ENCODE measurements at places on chromosomes 4 and X.

GRCh38 chr4:24771241-24771640, 24.1 kb upstream of the SOD3 start:
- no peak for DNase-seq

DNA sequence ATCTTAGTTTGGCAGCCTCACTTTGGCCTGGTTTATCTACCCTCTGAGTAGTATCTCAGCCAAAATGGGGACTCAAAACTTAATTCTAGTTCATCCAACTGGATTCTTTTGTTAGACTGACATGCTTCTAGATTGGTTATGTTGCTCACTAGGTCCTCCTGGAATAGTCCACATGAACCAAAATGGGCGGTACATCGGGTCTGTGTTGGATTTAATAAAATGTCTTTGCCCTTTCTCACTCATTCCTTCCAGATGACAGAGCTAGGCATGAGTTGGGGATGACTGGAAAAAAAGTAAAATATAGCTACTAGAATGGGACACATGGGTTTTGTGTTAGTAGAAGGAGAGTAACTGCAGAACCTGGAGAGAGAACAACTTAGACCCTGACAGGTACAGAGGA, 247.9 kb downstream of the CCSER1 start:
- no peak for DNase-seq

- no peak for DNase-seq
These were observed 1.3 kb upstream of the PCDH7 start for GRCh38 chr4:30718641-30719453.

DNA sequence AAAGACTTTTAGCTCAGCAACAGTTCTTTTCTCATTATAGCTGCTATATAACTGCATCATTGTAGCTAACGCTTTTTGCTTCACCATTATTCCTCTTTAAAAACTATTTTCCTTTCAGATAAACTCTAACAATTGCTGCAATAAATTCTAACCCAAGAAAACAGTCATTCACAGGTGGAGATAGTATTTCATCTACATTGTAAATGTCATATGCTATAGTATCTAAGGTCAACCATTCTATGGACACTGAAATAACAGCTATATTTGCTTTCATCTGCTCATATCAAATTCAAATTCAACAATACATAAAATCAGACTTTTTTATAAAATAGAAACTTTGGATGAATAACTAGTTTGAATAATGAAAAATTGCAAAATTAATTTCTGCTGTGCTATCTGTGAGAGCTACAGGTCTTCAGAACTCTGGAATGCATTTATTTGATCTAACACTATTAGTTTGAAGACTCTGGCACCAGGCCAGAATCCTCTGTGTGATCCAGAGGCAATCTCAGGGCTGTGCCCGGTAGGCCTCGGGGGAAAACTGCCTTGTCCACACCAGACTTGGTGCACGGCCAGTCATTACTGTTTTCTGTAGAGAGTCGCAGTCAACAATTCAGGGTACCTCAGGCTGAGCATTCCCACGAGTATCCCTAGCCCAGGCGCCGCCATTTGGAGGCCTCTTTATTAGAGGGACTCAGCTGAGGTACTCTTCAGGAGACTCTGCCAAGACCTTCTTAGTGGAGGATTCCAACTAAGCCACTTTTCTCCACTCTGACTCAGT, 332.4 kb downstream of the SLC7A11 start:
- no peak for DNase-seq

DNA sequence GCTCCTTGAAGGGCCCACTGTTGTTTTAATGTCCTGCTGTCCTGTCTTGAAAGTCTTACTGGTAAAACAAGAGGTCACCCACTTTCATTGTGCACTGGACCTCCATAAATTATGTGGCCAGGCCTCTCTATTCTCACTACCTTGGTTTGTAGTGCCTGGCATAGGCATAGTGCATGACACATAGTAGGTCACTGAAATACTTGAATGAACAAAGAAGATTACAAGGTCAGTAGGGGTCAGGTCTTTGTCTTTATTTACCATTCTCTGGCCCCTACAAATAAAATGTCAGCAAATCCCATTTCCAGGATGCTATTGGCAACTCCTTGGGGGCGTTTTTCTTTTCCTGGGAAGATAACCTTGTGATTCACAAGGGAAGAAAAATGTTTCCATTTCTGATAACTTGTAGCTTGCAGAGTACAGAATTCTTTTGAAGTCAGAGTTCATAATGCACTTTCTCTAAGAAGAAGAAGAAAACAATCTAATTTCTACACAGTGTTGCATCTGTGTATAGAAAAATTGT, 1.4 kb downstream of the PGM2 start:
- DNase-seq = no peak

- DNase-seq = no peak
These were observed 981.9 kb upstream of the TENM3 start for GRCh38 chr4:181261279-181261678.

GRCh38 chr4:107913283-107913899, 18.0 kb upstream of the CYP2U1 start:
- DNase-seq = no peak

GRCh38 chr4:170589597-170590191, 499.9 kb upstream of the AADAT start:
- no peak for DNase-seq

- DNase-seq = no peak
These were observed 22.8 kb downstream of the USP38 start for GRCh38 chr4:143207555-143207954.

DNA sequence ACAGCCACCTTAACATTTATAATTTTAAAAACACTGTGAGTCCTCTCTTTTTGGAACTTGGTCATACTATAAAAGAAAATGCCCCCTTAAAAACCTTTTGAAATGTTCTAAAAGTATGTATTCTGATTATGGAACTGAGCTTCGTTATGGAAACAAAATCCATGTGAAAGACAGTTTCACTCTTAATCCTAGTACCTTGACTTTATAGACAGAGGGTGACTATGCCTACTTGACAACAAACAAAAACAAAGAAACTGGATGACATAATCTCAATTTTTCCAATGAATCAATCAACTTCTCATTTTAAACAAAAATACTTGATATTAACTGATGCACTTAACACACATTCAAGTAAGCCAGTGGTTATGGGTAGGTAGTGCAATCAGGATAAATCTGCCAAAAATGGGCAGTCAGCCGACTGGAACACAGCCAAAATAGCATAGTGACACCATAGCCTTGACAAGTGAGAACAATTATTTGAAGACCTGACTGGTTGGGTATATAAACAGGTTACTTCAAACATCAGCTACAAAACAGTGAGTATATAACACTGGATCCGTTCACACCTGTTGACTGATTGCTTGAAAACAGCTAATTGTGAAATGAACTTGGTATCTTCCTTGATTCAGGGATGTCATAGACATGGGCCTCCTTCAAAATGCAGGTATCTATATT, 265.5 kb downstream of the PPP3CA start:
- no peak for DNase-seq

- no peak for DNase-seq
These were observed 17.3 kb upstream of the CCDC149 start for GRCh38 chr4:24930151-24930550.

- no peak for DNase-seq
These were observed 54.7 kb downstream of the CNGA2 start for GRCh38 chrX:151789179-151789800.

GRCh38 chrX:147737690-147738089, 174.0 kb upstream of the FMR1 start:
- DNase-seq = no peak

- DNase-seq = no peak
These were observed 33.6 kb downstream of the BCOR start for GRCh38 chrX:40064055-40064597.

- DNase-seq = no peak
These were observed 54.1 kb downstream of the TXK start for GRCh38 chr4:48079972-48080391.

GRCh38 chrX:73647212-73647611, 84.2 kb downstream of the CHIC1 start:
- no peak for DNase-seq

GRCh38 chr4:566508-567295, 9.4 kb downstream of the TMEM271 start:
- DNase-seq = no peak

- DNase-seq = no peak
These were observed 108.6 kb downstream of the ARHGAP6 start for GRCh38 chrX:11557120-11557519.

DNA sequence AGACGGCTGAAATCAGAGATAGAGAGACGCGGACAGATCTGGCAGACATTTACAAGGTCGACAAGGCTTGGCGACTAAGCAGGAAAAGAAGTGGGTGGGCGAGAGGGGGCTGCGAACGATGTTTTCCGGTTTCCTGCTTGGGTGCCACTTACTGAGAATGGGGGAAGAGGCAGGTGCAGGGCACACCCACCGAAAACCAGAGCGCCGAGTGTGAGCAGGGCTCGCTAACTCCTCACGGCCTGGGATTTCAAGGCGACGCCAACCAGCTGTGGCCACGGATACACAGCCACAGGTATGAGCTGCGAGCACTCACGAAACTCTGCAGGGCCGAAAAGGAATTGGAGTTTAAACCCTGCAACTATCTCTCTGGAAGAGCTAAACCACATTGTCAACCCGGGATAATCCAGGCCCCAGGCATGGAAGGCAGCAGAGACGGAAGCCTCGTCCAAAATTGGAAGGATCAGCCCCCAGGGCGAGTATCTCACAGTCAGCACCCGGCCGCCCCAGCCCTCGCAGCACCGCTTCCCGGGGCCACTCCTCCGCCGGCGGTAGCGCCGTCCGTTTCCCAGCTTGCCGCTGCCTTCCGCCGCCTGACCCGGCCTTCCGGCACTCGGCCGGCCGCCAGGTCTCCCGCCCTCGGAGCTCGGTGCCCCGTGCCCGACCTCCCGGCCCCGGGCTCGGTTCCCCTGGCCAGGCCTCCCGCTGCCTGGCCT, 778 bp downstream of the CASP3 start:
- peak; percentile 48 for DNase-seq

DNA sequence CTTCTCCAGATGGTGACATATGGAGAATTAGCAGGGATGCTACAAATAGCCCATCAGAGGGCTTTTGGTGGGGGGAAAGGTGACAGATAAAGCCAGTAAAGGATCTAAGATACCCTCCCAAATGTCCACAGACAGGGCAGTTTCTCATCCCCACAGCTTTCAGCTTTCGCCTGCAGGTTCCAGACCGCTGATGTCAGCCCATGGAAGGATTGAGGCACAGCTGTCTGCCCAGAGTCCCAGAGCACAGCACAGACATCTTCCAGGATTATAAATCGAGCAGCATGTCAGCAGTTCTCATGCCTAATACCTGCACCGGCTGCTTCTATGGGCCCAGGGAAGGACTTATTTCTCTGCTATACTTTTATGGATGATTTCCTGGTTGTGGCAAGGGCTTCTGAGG, 96.7 kb upstream of the MXRA5 start:
- DNase-seq = no peak

DNA sequence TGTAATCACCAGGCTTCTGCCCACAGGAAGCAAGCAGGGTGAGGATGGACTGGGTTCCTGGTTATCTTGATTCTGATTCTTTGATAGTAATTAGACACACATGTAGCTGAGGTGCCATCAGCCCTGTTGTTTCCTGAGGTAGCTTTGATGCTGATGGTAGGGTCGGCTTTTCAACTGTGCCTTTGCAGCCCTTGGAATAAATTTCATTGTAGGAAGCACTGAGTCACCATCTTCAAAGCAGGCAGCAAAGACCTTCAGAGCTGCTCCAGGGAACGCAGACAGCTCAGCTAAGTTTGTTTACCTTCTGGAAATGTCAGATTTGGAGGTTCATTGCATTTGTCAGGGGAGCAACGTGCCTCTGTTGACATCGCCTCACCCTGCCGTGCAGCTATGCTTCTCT, 135.4 kb downstream of the ASMT start:
- no peak for DNase-seq

DNA sequence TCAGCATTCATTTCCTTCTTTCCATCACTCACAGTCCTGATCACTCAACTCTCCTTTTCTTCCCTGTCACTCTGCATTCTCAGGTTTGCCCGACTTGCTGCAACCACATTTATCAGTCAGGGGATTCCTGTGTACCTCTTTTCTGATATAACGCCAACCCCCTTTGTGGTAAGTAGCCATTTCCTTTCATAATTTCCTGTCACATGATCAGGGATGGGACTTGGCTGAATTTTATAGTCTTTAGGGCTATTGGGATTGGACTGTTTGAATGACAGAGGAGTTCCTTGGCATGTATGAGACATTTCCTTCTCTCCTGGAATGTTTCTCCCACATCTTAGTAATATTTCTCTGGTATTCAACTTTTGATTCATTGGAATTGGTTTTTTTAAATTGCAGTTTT, 11.0 kb downstream of the PGM2 start:
- no peak for DNase-seq

DNA sequence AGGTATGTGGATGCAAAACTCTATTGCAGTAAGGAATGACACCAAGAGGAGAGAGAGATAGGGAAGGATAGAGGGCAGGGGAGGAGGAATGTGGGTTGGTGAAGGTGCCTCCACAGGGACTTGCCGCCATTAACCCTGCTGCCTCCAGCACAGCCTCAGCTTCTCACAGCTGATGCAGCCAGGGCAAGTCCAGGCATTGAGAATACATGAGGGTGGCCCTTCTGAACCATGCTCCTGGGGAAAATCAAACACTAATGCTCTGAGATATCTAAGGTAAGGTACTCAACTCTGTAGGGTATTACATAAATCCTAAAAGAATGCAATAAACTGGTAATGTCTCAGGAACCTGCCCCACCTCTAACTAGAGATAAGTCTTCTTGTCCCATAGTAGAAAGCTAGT, 28.7 kb downstream of the UGT2B7 start:
- DNase-seq = no peak

- no peak for DNase-seq
These were observed 369.4 kb upstream of the NDST3 start for GRCh38 chr4:117664706-117665444.

DNA sequence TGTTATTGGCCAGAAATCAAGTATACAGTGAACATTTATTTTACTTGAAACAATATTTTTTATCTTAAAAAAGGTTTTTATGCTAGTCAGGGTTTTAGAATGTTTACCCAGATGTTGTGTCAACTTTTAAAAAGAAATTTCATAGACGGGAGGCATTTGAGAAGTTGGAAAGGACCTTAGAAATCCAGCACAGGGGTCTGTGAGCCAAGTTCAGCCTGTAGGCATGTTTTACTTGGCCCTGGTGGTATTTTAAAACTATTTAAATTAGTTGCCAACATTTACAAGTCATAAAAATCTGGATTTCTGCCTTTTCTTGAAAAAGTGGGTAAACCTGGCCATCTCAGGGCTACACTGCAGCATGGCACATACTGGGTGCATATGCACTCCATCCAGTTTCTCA, 25.5 kb upstream of the FHL1 start:
- no peak for DNase-seq

DNA sequence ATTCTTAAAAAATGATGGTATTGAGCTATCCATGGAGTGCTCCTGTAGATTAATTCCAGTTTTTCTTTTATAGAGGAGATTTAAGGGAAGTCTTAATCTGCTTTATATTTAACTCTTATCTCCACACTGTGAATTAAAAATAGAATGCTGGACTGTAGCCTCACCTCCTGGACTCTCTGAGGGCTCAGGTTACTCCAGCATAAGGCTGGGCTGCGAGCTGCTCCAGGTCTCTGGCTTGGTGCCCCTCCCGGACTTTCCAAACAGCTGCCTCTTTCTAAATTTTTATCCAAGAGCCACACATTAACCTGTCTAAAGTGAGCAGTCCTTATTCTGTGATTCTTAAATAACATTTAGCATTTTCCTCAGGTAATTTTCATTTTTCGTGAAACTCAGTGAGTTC, 218.7 kb upstream of the JADE1 start:
- DNase-seq = no peak

Measured in activated naive CD4-positive, alpha-beta T cell treated with Interleukin-2 at 50 U/mL for 16 hours (primary cell).